ENCODE measurements at places on chromosomes 5 and 9.
A peak's percentile ranks its signal among the peaks of the same experiment; 100 is the strongest.

DNA sequence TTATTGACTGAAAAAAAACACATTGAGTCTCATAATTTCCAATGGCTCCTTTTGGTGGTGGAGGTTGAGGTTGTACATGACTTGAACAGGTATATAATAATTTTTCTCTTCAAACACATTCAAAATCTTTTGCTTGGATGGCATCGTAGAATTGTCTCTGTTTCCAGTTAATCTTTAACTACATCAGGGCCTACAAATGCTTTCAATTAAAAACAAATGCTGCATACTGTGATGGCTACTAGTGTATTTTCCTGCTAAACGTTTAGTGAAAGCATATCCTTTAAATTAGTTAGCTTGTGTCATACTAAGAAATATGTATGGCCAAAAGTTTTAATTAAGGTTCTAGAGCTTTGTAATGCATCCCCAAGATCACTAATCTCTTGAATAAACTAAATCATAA, 313.8 kb downstream of the SLF1 start:
- no peak for DNase-seq

GRCh38 chr9:133558191-133559126, 24.0 kb downstream of the ADAMTSL2 start:
- no peak for DNase-seq

DNA sequence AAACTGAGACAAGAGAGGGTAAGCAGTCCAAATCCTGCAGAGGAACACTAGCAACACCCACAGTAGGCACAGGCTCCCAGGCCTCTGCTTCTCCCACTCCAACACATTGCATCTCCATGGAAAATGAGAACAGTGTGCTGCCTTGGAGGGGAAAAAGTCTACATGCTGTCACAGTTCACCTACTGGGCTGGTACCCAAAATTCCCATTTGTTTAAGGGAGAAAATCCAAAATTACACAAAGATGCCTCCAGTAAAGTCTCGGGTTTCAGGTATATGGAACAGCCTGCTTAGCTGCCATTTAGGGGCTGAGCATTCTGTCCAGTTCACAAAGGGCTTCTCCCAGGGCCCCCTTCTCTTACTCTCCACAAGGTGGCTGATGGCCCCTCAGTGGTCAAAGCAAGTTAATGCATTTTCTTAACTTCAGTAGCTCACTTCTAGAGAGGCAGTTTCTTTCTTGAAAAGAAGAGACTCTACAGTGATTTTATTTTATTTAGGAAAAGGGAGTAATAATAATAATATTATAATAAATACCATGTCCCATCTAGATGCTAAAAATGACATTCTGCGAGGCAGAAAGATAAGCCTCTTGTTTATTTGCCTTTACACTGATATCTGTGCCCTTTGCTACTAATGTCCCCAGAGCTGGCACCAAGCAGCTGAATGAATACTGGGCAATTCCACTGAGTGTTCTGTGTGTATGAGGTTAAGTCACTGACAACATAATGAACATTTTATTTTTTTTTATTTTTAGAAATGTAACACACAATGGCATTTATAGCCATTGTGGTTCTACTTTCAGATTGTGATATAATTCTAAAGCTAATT, 89.4 kb downstream of the RGS7BP start:
- DNase-seq, result peak; percentile 26

DNA sequence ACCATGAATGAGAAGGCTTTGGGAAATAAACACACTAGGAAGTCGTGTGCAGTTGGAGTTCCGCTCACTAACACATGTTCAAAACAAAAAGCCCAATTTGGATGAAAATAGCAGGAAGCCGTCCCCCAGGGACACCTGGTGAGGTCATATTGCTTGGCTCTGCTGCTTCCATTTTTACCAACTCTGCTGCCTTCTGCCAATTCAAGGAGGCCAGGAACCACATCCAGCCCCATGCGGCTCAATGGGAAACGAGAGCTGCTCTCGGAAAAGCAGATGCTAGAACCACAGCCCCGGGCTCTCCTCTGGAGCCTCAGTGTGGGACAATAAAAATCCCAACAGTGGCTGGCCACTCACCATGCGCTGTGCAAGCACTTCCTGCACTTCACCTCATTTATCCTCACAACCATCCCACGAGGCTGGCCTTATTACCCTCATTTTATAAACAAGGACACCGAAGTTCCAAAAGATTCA, 13.4 kb downstream of the ADAM19 start:
- peak; percentile 72 for DNase-seq

All from cerebellum (tissue), 4 donors.